ENCODE measurements at places on chromosomes 1 and 21.

DNA sequence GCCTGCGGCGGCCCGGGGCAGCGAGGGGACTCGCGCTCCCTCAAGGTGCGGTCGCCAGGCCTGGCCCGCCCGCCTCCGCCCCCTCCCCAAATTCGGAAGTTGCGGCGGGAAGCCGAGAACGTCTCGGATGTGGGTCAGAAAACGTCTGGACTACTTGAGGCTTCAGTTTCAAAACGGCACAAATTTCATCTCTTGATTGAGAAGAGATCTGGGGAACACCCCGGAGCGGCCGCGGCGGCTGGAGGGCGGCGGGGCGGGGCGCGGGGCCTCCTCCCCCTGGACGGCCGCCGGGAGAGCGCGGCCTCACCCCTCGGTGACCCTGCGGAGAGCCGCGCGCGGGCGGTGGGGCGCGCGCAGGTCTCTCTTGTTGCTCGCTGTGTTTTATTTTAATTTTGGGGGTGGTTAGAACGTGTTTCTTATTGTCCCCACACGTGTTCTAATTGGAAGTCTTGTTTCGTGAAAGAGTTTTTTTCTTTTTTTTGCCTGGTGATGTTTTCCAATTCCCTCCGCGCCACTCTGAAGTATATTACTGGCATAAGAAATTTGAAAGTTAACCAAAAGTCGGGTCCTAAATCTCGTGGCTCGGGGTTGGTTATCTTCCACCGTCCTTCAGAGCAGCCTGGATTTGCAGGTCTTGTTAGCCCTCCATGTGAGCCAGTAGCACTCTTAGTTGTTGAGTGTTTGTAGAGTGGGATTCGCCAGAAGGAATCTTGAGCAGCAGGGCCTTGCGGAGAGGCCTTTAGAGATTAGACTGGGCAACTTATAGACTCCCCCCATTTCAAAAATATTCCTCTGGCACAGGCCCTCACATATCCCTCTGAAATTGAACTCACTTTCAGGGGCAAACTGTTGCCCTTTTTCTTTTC, 749 bp downstream of the PCBP3 start:
- DNase-seq, result no peak

GRCh38 chr1:109389638-109390341, 7.9 kb downstream of the SORT1 start:
- DNase-seq, result no peak

DNA sequence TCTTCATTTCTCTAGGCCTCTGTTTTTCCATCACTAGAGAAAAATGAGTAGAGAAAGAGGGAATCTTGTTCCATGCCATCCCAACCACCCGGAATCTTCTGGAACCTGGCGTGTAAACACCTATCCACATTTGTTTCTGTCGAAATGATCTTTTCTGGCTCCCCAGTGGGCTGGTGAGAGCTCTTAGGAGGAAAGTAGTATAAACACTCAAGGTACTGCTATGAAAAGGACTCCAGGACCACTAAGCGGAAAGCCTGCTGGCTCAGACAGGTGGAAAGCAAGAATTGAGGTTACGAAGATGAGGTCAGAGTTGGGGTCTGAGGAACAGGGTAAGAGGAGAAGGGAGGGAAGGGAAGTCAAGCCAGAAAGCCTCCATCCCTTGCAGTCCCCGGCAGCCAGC, 90.8 kb downstream of the PLXNA2 start:
- no peak for DNase-seq

- DNase-seq, result no peak
These were observed 80.9 kb downstream of the PCBP3 start for GRCh38 chr21:45724345-45724961.

DNA sequence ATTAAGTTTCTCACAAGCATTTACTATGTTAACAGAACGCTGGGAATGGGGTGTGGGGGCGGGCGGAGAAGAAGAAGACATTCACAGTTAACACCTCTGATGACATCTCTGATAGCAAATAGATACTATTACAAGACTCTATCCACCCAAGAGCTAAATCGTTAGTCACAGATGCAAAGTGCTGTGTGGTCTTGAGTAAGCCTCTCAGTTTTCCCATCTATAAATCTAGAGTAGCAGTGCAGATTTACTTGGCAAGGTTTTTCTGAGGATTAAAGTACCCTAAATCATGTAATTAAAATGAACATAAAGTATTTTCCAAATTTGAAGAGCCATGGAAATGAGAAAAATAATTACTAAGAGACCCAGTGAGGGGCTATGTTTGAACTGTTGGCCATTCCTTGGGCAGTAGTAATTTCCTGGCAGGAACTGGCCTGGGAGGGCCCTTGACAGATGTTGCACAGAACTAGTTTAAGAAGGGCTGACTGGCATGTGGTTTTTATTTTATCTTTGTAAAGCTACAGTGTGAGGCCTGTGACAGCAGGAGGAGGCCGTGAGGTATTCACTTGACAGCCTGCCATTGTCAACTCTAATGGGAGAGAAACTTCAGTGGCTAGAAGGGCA, 58.7 kb upstream of the APOBEC4 start:
- DNase-seq, result no peak

DNA sequence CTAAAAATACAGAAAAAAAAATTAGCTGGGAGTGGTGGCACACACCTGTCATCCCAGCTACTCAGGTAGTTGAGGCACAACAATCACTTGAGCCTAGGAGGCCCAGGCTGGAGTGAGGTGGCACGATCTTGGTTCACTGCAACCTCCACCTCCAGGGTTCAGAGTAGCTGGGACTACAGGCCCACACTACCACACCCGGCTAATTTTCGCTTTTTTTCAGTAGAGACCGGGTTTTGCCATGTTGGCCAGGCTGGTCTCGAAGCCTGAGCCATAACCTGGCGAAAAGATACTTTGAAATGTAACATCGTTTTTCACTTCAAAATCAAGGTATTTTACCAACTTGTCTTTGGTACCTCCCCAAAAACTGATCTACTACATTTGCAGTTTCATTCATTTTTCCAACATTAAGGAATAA, 6.1 kb downstream of the GAS5 start:
- peak; percentile 41 for DNase-seq

DNA sequence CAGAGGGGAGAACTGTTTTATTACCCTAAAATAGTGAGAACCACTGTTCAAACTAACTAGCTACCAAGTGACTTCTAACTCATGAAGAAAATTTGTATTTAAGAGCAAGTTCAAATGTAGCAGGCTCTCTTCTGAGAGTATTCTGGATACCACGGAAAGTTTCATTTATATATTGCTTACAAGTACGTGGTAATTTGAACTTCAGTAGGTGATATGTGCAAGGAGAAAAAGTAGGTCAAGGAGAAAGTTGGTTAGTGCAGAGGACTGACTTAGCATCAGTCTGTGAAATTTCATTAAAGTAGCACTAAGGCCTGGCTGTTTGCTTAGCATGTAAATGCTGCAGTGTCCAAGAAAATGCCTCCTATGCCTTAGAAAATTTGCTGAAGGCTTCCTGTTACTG, 16.7 kb downstream of the SERPINC1 start:
- DNase-seq, result no peak

- no peak for DNase-seq
These were observed 38.7 kb downstream of the RGS5 start for GRCh38 chr1:163163881-163164582.

DNA sequence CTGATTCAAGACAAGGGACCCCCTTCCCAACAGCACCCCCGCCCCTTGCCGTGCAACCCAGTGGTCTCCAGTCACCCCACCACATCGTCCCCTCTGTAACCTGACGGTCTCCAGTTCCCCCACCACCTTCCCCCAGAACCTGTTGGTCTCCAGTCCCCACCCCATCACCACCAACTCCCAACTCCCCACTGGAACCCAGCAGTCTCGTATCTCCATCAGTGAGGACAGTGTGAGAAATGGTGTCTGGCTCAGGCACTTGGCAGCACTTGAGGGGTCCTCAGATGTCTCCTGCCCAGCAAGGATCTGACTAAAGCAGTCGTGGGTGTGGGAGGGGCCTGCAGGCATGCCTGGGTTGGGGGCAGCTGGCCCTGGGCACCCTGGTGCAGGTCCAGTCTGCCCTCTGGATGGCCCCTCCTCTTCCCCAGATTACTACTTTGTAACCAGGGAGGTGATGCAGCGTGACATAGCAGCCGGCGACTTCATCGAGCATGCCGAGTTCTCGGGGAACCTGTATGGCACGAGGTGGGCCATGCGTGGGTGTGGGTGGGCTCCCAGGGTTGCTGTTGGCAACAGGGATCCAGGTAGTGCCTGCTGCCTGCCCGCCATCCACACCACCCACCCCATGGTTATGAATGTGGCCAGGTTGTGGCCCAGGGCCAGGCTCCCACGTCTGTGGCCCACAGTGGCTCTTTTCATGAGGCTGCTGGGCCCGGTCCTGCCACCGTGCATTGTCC, 3.1 kb upstream of the GJC2 start:
- DNase-seq, result no peak

DNA sequence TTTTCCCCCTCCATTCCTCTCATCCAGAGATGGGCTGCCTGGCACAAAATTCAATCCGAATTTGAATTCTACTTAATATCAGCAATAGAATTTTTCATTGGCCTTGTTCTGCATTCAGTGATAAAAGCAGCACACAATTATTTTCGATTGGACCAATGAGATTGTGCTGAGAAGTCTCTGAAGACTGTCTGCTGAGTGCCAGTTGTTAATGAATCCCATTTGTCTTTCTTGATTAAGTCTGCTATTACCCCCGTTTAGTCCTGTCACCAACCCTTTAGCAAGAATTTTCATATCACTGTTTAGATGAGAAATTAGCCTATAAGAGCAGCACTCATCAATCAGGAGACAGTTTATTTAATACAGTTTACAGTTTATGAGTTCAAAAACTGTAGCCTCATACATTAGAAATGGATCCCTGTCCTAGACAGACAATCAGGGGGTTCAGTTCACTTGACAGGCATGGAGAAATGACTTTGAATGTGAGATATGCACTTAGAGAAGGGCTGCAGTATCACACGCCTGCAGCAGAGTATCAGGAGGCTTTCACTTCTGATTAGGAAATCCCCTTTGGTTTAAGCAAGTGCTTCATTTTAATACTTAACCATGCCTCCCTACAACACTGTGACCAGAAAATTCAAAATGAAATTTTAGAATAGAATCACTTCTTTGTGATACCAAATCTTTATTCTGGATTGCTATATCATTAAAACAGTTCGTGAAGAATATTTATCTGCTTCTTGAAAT, 304.7 kb upstream of the PTBP2 start:
- no peak for DNase-seq

DNA sequence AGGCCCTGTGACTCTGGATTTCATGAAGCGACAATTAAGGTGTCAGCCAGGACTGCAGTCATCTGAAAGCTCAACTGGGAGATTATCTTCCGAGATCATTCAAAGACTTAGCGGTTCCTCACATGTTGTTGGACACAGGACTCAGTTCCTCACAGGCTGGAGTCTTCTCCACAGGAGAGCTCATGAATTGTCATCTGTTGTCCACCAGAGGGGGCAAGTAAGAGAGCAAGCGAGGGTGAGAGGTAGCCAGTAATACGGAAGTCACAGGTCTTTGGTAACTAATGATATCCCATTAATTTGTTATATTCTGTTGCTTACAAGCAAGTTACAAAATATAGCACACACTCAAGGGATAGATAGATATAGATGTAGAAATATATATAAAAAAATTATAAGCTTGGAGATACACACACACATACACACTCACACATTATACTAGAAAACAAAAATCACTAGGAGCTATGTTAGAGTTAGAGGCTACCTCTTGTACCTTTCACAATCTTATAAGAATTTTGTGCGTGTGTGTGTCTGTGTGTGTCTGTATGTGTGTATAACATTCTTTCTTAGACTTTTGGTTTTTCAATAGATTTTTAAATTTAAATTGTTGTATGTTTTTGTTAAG, 1695.3 kb downstream of the BRINP3 start:
- no peak for DNase-seq

DNA sequence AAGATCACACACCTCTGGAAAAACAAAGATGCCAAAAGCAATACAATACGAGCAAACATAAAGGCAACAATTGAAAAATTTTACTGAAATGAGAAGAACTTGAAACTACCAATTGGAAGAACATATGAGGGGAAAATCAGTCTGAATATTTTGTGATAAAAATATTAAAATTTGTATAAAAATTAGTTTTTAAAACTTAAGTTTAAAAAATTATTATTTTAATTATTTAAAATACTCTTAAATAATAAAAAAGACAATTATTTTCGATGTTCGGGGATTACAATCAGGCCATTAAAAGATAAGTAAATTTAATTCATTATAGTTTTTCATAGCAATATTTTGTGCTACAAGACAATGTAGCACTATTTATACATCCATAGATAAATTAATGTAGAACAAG, 1239.3 kb downstream of the AMY1C start:
- DNase-seq, result no peak

DNA sequence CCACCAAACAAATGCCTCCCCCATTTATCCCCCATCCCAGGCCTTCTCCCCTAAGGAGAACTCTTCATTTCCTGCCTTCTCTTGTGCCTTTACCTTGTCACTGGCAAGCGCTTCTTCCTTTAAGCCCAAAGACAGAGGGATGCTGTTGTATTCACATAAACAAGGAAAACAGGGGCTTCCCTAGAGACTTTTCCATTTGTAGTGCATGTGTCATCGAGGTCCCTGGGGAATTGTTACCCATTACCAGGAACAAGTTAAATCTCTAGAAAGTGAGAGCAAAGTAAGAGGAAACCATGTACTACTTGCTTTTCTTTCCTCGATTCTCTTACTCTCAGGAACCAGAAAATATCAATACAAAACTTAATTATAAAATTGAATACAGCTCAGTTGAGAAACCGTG, 114.4 kb upstream of the DPT start:
- no peak for DNase-seq

DNA sequence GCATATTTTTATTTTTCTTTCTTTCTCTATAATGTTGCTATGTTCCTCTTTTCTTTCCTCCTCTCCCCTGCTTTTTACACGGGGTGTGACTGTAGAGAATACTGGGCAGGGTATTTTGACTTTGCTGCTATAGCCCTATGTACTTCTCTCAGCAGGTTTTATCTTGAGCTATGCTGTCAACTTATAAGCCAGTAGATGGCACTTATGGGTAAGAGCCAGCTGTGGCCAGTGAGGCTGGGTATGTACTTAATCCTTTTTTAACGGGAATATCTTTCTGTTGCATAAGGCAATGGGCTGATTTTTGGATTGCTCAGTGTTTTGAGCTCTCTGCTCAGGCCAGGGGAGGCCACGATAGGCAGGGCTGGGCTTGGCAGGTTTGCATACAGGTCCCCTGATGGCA, 99.0 kb downstream of the KCNK2 start:
- DNase-seq, result no peak

DNA sequence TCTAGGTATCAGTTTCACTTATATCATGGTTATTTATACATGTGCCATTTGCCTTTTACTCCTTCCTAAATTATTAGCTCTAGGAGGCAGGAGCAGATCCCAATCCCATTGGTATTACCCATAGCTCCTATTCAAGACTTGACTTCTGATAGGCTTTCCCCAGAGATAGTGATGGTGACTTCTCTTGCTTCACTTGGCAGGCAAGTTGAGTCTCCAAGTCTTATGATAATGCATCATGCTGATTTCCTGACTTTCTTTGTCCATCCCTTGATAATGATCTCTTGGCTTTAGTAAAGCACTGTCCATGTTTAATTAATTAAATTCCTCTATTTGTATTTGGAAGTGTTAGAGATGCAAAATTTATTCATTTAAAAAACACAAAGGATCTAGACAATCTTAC, 253.5 kb upstream of the ADAMTS5 start:
- DNase-seq, result no peak

GRCh38 chr1:31663622-31664452, 19.2 kb upstream of the PEF1 start:
- DNase-seq, result peak; percentile 12

- no peak for DNase-seq
These were observed 270.6 kb upstream of the ZRANB2 start for GRCh38 chr1:71351438-71351837.

GRCh38 chr1:2240270-2241156, 12.4 kb downstream of the SKI start:
- no peak for DNase-seq
